ENCODE measurements at places on chromosomes 5 and 9.

DNA sequence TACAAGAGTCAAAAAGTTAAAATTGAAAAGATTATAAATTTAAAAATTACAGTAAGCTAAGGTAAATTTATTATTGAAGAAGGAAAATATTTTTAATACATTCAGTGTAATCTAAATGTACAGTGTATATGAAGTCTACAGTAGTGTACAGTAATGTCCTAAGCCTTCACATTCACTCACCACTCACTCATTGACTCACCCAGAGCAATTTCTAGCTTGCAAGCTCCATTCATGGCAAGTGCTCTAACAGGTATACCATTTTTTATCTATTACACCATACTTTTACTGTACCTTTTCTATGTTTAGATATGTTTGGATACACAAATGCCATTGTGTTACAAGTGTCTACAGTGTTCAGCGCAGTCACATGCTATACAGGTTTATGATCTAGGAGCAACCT, 389.7 kb downstream of the RASEF start:
- no peak for DNase-seq

GRCh38 chr5:1545126-1545804, 21.5 kb upstream of the LPCAT1 start:
- no peak for DNase-seq

- DNase-seq: no peak
These were observed 666 bp downstream of the PPARGC1B start for GRCh38 chr5:149730620-149731331.

DNA sequence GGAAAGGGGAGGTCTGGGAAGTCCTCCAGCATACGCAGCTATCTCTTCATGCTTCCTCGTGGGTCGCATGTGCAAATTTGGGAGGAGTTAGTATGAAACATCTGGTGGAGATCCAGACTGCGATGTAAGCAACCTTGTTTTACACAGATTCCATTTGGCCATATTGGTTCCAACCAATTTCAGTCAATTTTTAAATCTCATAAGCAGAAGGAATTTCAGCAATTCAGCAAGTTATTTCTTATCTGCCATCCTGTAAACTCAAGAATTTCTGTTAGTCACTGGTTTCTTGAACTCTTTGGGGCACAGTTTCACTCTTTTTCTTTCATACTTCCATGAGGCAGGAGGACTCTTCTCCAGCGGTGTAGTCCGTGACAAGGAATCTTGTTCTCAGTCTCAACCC, 130.4 kb upstream of the CLINT1 start:
- no peak for DNase-seq

DNA sequence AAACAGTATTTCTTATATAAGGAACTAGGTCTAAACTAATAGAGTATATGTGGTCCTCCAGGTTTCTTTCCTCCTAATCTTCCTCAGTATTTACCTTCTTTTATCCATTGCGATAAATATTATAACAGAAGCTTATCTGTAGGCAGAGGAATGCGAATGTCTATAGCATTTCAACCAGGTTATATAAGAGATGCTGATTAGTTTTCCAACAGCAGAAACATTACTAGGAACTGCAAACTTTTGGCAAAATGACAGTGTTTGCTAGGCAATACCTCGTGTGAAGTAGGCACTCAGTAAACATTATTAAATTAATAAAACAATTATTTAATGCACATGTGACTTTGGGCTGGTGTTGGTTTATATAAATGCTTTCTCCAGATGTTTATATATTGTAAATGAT, 206.5 kb downstream of the GABRB2 start:
- no peak for DNase-seq

- no peak for DNase-seq
These were observed 787.4 kb upstream of the RGMB start for GRCh38 chr5:97986069-97986468.

- no peak for DNase-seq
These were observed 124.8 kb downstream of the HSD17B3 start for GRCh38 chr9:96177005-96177718.

GRCh38 chr5:177310757-177311391, 824 bp downstream of the MXD3 start:
- DNase-seq: no peak

- no peak for DNase-seq
These were observed 106.5 kb upstream of the CCDC112 start for GRCh38 chr5:115402822-115403577.

DNA sequence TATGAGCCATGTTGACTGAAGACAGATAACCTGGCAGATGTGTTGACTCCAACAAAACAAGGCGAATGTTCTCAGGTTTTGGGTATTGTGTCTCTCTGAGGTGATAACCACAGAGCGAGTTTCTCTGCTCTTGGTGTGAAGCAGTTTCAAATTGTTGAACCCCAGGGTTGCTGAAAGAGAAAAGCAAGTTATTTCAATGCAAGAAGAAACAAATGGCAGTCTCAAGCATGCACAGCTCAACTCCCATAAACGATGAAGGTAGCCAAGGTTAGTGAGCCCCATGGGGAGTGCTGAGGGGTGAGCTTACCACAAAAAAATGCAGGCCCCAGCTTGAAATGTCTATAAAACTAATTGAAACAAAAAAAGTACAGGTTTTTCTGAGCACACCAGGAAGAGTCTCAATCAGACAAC, 220.8 kb upstream of the DAPK1 start:
- no peak for DNase-seq

DNA sequence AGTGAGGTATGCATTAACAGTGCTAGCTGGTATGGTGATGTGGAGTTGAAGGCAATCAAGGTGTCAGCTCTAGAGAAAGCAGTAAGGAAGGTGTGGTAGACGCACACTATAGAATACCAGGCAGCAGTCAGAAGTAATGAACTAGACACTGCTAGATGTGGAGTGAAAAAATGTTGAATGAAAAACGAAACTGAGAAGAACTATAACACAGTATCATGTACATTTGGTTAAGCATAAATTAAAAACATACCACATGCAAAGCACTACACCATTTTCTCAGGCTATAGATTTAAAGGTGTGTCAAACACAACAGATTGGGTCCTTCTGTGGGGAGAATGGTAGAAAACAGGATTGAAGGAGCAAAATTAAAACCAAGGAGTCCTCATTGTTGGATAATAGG, 15.4 kb downstream of the ZNF622 start:
- no peak for DNase-seq

DNA sequence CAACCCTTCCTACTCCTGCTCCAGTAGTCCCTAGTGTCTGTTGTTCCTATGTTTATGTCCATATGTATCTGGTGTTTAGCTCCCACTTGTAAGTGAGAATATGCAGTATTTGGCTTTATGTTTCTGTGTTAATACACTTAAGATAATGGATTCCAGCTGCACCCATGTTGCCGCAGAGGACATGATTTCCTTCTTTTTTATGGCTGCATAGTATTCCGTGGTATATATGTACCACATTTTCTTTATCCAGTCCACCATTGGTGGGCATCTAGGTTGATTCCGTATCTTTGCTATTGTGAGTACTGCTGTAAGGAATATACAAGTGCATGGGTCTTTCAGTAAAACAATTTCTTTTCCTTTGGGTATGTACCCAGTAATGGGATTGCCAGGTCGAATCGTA, 5.2 kb upstream of the ARRDC3 start:
- DNase-seq: no peak

DNA sequence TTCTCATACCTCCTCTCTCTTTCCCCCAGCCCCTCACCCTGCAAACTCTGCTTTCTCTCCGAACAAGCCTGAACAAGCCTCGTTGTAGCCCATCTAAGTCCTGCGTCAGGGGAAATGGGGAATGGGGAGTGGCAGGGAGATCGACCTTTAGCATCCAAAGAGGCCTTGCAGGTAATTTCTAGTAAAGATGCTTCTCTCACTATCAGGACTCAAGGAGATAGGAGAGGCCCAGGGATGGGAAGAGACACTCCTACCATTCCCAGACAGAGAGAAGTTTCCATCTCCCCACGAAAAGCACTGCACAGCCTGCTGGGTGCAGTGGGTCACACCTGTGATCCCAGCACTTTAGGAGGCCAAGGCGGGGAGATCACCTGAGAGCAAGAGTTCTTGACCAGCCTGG, 44.4 kb upstream of the CTNNA1 start:
- no peak for DNase-seq

DNA sequence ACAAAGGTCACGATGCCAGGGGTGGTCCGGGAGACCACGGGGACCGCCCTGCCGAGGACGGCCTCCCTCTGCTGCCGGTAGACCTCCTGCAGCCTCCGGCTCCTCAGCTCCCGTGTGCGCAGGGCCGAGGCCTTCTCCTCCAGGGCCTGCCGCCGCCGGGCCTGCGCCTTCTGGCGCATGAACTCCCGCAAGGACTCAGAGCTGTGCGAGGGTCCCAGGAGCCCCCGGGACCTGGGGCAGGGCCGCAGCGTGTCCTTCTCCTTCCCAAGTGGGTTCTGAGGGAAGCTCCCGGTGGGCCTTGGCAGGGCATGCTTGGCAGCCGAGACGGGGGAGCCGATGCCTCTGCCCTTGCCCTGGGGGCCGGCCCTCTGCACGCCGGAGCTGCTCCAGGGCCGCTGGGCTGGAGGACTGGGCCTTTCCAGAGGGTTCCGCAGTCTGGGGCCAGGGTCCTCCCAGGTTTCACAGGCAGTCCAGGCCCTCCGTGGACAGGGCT, 13.3 kb downstream of the CCDC187 start:
- DNase-seq: no peak

- no peak for DNase-seq
These were observed 454.1 kb downstream of the ARHGEF28 start for GRCh38 chr5:74079971-74080556.

GRCh38 chr5:76641514-76642120, 18.4 kb upstream of the F2RL2 start:
- DNase-seq: no peak

GRCh38 chr5:179906795-179907555, 722 bp downstream of the TBC1D9B start:
- DNase-seq: no peak

- no peak for DNase-seq
These were observed 244.6 kb downstream of the KIF4B start for GRCh38 chr5:155258161-155258560.

DNA sequence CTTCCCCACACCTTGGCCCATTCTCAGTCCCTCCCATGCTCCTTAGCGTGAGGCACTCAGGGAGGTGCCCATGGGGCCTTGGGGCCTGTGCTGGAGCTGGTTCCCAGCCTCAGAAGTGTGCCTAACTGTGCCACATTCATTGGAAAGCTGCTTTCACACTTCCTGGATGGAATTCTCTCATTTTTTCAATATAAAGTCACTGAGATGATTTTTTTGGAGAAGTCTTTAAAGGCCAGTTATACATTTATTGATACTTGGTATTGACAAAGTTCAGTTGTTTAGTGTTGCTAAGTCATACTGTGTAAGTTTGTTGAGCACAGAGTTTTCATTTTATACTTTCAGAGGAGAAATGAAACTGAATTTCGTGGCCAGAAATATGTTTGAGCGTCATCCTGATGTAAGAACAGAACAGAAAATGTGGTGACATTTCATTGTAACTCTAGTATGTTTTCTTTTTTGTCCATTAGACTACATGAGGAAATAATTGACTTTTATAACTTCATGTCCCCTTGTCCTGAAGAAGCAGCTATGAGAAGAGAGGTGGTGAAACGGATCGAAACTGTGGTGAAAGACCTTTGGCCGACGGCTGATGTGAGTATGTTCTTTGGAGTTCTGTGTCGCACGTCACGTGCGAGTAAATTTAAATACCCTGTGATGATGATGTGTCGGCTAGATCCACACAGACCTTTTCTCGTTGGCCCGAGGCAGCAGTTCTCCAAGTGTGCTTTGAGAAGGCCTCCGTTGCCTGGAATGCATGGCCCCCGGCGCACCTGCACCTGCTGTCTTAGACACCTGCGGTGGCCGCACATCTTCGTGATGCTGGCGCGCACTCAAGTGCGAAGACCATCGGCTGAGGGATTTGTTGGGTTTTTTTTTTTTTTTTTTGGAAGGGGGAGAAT, 24.1 kb downstream of the TENT4A start:
- DNase-seq: no peak

DNA sequence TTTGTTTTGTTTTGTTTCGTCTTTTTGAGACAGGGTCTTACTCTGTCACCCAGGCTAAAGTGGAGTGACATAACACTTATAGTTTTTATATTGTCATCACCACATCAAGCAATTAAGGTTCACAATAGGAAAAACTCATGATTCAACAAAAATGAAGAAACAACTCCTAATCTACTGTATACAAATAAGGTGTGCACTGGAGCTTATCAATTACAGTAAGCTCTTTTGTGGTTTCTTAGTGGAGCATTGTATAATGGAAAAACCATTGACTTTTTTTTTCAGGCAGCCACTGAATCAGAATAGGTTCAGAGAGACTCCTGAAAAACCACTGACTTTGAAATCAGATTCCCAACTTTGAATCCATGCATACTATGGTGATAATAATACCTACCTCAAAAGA, 10.8 kb upstream of the PLIN2 start:
- DNase-seq: peak; percentile 76

DNA sequence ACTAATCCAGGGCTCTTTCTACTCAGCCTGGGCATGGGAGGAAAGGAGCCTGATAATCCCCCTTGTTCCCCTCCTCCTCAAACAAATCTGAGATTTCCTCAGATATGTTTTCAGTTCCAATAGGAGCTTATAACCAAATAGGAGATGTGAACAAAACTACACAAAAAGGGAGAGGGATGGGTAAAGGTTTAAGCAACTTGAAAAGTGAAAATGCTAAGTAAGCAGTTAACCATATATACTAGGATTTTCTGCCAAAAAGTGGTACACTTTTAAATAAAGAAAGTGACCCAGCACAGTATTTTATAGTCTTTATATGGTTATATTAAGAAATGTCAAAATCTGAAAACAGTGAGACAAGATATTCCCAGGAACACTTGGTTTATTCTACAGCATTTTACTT, 275.7 kb downstream of the BNC2 start:
- DNase-seq: no peak

GRCh38 chr5:145699846-145700245, 135.3 kb downstream of the PRELID2 start:
- no peak for DNase-seq

GRCh38 chr5:669111-669841, 23.9 kb downstream of the TPPP start:
- no peak for DNase-seq

DNA sequence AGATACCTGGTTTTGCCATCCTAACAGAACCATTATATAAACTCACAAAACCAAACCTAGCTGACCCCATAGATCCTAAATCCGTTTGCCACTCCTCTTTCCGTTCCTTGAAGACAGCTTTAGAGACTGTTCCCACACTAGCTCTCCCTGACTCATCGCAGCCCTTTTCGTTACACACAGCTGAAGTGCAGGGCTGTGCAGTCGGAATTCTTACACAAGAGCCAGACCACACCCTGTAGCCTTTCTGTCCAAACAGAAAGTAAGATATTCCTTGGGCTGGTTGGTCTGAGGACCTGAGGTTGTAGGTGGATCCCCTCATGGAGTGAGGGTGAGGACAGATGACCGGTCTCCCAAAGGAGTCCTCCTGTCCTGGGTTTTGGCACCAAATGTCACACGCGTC, 56.7 kb upstream of the NAA35 start:
- DNase-seq: no peak

Measured in DMS79 (cell line).